ENCODE measurements at places on chromosomes 5 and 9.

- no peak for DNase-seq
Observed at GRCh38 chr5:172931001-172931536, 28.2 kb upstream of the RPL26L1 start.

DNA sequence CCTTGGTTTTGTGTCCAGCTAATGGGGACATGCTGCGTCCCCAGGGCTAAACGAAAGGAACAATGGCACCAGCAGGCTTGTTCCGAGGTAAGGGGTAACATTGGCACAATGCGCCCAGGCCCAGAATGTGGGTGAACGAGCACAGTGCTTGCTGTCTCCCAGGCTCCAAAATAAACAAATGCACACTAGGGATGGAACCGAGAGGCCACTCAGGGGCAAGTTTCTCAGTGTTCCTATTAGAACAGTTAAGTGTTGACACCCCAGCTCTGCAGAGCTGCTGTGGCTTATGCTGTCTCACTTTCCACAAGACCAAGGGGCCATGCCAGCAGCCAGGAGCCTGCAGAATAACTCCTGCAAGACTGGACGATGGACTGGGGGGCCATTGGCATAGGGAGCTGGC is 492.4 kb downstream of the GADD45G start:
- DNase-seq = no peak

DNA sequence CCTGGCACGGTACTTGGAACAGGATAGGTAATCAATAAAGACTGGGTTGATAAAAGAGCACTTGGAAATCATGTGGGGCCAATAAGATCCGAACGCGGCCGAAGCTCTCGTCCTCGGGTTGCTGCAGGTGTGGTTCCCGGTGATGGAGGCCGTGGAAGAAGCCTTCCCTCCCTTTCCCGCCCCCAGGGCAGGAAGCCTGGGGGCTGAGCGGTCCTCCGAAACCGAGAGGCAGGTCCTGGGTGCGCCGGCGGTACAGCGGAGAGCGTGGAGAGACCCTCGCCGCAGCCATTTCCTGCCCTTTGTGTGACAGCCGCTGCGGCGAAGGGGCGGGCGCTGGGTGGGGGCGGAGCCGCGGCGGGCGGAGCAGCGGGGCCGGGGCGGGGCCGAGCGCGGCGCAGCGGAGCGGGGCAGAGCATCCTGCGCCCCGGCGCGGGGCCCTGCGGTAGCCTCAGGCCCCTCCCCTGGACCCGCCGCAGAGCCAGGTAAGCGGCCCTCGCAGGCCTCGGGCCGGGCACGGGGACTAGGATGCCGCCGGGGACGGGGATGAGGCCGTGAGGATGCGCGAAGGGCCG is at the start of gene CYFIP2:
CYFIP2 (plus strand) TSS at position 410 of the 572 bp plus-strand sequence. CDS start 19,239 bp downstream, outside the sequence.
- DNase-seq = peak; percentile 90

GRCh38 chr9:136964833-136965422 is 12.4 kb upstream of the PTGDS start:
- DNase-seq = no peak

DNA sequence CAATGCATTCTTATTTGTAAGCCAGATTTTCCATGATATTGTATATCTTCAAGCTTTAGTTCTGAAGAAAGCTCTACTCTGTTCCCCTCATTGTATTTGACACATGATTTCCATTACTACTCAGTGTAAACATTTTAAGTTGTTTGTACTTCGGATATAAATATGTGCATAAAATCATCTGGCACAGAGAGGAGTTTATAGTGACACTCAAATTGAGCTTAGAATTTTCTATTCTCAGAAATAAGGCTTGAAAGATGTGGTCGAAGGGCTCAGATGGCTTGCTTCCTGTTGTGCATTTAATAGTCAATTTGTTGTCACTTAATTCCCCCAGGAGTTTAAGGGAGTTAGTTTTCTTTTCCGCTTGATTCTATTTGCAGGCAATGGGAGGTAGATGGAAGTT is 88.8 kb downstream of the PPIC start:
- no peak for DNase-seq

DNA sequence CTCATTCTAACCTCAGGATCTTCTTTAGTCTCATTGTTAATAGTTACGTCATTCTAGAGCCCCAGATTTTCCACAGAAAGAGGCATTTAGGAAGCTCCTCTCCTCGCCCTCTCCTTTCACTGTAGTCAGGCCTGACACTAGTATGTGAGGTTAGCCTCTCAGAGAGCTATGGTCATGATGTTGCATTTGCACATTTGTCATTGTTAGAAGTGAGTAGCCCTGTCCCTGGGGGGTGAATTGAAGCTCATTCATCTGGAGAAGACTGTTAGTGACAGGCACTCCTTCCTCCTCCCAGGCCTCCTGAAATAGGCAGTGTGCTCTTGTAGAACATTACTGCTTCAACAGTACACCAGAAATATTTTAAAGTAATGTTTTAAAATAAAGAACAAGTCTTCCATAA is 26.6 kb upstream of the LRRTM2 start:
- DNase-seq = no peak

- DNase-seq = no peak
Observed at GRCh38 chr5:101977729-101978345, 318.2 kb downstream of the SLCO4C1 start.

DNA sequence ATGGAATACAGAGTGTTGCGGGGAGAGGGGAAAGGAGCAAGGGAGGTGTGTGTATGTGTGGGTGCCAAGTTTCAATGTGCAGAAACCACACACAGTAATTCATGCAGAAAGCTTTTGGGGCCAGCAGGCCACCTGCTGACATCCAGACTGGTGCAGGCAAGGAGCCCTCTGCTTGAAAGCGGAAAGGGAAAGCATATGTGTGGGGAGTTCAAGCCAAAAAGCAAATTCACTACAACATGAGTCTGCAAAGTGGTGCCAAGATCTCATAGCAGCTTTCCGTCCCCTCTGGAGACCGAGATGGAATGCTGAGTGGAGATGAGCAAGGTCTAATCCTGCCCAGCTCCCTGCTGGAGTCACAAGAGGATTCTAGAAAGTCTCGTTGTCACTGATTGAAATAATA is 159.7 kb upstream of the VLDLR start:
- no peak for DNase-seq

DNA sequence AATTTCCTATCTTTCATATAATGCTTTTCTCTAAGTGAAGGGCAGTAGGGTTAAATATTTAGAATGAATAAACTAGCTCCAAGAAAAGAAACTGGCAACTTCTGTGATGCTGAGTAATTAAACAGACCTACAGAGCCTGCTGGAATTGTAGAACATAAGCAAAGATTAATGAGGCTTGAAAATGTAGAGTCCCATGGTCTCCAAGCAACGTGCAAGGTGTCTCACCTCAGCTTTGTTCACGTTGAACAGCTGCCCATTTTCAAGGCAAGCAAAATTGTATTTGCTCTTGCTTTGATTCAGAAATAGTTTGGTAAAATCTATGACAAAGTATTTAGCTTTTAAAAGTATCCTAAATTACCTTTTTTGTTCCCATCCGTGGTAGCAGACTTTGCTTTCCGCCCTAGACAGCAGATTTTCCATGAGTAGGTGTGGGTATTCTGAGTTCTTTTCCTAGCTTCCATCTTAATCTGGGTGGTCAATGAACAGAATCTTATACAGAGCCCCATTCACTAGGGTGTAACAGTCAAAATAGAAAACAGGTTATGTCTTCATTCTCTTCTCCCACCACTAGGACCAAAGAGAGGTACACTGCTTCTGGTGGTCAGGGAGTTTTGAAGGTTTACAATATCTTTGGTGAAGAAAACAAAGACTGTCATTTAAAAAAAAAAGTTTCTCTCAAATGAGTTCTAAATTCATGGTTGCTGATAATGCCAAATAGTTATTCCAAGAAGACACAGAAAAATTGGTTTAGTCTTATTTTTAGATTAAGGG is 52.1 kb upstream of the TYRP1 start:
- DNase-seq = no peak

DNA sequence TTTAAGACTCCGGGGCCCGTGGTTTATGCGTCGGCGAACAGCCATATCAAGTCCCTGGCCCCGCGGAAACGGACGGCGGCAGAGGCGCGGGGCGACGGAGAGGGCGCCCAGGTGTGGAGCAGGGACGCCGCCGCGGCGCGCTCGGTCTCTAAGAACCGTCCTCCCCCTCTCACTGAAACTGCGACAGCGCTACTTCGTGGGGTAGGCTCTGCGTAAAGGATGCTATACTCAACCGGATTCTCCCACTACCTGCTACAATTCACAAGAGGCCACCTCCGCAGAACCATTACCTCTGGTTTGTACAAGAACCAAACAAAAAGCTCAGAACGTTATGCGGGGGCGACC is 404 bp downstream of the MRNIP start:
- DNase-seq = peak; percentile 67

DNA sequence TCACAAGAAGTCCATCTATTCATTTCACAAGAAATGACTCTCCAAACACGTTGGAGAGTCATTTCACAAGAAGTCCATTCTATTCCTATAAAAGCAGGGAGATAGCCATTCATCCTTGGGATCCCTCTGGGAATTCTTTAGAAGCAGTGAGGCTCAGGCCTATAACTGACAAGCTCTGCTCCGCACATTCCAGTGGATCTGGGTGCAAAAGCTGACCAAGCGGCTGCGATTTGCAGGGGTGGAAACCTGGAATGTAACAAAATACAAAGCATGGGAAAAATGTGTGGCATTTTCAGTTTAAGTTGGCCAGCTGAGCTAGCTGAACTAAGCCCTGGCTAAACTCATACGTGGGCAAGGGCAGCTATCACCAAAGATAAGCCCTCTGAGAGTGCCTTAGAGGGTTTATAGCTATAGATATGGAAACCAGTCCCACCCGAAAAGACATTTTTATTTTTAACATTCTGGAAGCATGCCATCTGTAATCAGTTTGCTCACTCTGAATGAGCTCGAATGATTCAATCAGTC is 8.7 kb downstream of the TAS2R1 start:
- DNase-seq = no peak

DNA sequence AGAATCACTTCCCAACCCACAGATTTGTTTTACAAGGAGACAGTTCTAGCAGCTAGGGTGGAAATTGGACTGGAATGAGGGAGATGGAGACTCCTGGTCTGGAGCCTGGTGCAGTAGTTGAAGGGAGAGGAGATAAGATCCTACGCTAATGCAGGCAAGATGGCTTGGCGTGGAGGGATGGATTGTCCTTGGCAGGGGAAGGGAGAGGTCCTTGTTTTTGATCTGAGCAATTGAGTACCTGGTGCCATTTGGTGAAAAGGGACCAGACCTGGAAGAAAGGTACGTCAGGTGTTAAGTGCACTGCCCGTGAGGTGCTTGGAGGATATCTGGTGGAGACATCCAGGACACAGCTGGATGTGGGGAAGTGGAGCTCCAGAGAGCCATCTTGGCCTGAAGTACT is 35.7 kb downstream of the ANGPTL2 start:
- DNase-seq = no peak

- DNase-seq = no peak
Observed at GRCh38 chr5:149863830-149864229, 80.8 kb downstream of the PDE6A start.

GRCh38 chr5:174381241-174381640 is 335.7 kb downstream of the NSG2 start:
- no peak for DNase-seq

DNA sequence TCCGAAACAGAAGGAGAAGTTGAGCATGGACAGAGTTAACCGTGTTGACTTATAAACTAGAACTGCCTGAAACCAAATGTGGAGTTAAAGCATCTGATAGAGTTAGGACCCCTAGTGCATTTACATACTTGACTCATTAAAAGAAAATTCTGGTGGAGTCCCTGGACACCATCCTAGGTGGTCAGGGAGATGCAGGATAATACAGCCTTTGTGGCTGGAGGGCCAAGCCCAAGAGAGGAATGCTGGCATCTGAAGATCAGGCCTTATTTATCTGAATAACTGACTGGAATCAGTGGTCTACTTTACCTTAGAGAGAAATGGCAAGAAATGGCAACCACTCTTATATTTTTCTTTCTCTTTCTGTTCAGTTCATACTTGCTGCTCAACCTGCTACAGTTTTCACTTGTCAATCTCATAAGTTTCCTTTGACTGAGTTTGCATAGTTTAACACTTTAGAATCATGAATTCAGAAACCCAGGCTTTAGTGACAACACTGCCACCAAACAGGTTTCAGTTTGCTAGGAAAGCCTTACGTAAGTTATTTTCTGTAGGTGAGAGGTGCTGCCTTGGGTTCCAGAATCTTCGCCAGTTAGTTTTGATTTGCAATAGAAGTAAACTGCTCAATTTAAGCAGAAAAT is 10.2 kb downstream of the CMYA5 start:
- DNase-seq = no peak

DNA sequence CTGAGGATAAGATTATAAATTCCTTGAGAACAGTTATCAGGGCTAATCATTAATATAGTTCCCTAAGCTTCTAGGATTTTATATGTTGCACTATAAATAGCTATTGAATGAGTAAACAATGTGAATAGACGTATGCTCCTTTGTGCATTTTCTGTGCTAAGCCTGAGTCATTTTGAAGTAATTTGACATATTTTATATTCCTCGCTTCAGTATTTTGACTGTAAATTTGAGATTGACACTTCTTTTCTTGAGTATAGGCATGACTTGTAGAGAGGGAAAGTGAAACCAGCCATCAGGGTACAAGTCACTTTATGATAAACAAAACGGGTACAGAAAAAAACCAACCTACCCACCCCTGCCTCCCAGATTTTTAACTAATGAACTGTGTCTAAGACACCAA is 367.7 kb upstream of the PRR16 start:
- DNase-seq = no peak

DNA sequence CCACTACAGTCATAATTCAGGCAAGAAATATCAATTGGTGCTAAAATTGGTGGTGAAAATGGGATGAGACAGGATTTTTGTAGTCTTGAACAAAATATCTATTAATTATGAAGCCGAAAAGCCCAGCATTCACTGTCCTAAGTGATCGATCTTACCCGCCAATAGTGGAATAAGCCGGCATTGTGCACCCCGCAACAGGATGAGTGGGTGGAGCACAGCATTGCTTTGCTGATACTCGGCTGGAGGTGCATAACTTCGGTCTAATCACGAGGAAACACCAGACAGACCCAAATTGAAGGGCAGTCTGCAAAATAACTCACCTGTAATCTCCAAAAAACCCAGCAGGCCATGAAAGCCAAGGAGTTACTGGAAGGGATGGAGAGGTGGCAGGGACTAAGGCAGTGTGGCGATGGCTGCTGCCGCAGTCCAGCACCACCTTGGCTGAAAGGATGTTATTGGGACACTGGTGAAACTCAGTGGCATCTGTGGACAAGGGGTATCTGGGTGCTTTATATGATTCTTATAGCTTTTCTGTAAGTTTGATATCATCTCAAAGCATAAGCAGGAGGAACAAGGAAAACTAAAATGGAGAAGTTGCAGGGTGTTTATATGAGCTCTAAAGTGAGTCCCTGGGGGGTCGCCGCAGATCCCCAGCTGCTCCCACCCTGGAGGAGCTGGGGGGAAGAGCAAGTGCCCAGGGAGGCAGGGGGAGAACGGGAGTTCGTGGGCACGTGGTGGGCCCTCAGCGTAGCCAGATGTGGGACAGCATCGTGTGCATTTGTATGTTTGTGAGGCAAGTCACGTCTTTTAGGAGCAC is 45.2 kb downstream of the AHRR start:
- DNase-seq = no peak

GRCh38 chr9:71364186-71364955 is 242.9 kb upstream of the TRPM3 start:
- DNase-seq = no peak

GRCh38 chr5:181036816-181037364 is 3.2 kb upstream of the BTNL9 start:
- DNase-seq = no peak

GRCh38 chr5:105898183-105898582 is 1772.6 kb downstream of the EFNA5 start:
- no peak for DNase-seq
